Sigmoid colon (tissue), 7 donors: ENCODE measurements at places on chromosomes 12 and 14. TPM values are rescaled to one million over a fixed set of nuclear protein-coding genes. Genes with fewer than 3 reads are reported as not detected.

DNA sequence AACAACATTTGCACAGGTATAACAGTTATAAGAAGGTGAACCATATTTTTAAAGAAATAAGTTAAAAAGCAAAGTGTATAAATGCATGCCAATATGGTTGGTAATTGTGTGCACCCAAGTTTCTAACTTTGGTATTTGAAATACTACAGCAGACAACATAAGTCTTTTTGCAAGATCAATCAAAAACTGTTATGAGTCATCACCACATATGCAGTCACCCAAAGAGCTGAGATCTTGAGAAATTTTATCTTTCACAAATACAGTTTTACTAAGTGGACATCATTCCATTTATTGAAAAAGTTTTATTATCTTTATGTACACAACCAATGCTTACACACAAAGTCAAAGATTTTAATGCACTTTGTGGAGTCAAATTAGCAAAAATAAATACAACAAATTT lies 7.0 kb upstream of the ACSS3 start:
- no peak for DNase-seq

DNA sequence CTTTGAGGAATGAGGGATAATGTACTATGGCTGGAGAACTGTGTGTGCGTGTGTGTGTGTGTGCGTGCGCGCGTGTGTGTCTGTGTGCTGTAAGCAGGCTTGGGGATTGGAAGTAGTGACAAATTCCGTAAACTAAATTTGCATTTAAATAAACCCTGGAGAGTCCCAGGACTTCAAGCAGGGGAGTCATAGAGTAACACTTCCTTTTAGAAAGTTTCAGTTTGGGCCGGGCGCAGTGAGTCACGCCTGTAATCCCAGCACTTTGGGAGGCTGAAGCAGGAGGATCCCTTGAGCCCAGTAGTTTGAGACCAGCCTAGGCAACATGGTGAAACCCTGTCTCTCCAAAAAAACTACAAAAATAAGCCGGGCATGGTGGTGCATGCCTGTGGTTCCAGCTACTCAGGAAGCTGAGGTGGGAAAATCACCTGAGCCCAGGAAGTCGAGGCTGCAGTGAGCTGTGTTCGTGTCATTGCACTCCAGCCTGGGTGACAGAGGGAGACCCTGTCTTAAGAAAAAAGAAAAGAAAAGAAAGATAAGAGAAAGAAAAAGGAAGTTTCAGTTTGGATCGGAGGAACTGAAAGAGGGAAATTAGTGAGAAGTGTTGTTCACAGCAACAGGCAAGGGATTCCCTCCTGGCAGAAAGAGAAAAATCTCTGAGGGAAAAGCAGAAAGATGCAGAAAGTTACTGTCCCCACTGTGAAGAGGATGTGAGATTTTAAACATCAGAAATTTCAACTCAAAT lies 222.7 kb upstream of the SOX5 start:
- DNase-seq = no peak

DNA sequence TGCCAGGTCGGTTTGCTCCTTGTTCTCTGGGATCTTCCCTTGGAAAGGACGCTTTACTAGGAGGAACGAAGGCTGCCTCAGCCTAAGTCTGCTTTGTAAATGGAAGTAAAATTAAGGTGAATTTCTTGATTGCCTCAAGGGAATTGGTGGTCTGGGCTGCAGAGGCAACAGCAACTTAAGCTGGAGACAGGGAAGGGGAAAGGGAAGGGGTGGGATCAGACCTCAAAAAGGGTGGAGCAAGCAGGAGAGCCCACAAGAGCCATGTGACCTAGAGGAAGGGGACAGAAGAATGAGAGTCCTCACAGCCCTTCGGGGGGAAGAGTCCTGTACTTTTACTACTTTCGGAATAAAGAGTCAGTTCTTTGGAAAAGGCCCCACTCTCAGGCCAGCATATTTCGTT lies 147.9 kb downstream of the PPM1H start:
- DNase-seq = no peak

- DNase-seq = no peak
These were observed 60.0 kb downstream of the LLPH start for GRCh38 chr12:66070378-66071120.

DNA sequence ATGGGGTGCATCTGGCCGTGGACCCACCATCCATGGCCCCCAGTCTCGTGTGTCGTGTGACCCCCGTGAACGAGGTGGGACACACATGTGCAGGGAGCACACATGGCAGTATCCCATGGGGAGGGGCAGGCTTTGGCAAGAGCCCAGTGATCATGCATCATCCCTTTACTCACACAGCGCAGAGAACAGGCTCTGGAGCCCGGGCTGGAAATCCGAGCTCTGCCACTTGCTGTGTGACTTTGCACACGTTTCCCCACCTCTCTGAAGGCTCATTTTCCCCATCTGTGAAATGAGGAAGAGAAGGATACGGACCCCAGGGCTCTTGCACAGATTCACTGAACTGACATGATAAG lies 119.9 kb downstream of the PHETA1 start:
- DNase-seq = no peak

DNA sequence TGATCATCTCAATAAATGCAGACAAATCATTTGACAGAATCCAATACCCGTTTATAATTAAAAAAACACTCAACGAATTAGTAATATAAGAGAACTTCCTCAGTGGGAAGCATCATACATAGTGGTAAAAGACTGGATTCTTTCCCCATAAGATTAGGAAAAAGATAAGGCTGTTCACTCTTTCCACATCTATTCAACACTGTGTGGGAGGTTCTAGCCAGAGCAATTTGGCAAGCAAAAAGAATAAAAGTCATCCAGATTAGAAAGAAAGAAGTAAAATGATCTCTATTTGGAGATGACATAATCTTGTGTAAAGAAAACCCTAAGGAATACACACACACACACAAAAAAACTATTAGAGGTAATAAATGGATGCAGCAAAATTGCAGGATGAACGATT lies 38.4 kb downstream of the YEATS4 start:
- DNase-seq = no peak

GRCh38 chr12:32569259-32569658 lies 109.8 kb upstream of the DNM1L start:
- no peak for DNase-seq

- no peak for DNase-seq
These were observed 442.2 kb downstream of the ADAMTS20 start for GRCh38 chr12:43109631-43110345.

- DNase-seq = no peak
These were observed 27.3 kb downstream of the PSMA6 start for GRCh38 chr14:35319509-35319908.

DNA sequence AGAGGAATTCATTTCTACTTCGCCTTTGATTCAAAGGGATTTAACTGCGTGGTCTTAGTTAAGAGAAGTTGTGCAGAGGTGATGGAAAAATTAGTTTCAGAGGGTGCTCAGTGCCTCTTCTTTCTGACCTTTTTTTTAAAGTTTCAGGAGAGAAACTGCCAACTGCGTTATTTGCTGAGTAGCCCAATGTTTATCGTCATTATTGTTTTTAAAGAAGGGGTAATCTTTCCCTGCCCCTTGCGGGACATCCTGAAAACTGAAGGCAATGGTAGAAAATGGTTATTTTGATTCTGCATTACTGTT lies 11.0 kb downstream of the OTX2 start:
- no peak for DNase-seq

GRCh38 chr12:59500915-59501314 lies 94.9 kb upstream of the SLC16A7 start:
- DNase-seq = no peak

DNA sequence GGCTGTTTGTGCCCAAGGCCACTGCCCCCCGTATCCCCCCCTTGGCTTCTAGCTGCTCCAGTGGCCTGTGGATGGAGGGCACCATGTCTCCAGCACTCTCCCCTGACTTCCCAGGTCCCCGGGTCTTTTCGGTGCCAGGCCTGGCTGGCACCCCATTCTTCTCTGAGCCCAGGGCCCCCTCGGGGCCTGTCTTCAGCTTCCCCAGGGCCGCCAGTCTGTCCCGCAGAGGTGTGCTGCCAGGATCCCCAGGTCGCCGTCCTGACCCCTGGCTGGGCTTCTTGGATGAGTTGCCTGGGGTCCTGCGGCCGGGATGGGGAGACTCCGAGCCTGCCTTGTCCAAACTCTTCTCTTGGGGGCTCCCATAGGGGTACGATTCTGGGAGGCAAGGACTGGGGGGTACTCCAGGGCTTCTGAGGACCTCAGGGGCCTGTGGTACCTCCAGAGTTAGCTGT lies 32.5 kb downstream of the NCKAP5L start:
- no peak for DNase-seq

DNA sequence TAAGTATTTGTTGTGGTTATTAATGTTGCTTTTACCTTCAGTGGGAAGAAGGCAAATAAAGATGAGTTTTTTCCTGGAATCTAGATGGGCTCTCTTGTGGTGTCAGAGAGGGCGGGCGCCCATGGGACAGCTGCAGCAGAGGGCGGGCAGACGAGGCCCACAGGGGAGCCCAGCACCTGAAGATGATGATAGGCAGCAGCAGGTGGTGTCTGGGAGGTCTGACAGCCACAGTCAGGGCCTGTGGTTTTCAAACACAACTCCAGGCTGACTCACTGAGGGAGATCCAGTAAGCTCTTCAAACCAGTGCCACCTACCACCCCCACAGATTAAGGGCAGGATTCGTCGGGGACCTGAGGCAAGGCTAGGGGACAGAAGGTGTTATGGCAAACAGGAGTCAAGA lies 42.8 kb downstream of the NKX2-1 start:
- no peak for DNase-seq

DNA sequence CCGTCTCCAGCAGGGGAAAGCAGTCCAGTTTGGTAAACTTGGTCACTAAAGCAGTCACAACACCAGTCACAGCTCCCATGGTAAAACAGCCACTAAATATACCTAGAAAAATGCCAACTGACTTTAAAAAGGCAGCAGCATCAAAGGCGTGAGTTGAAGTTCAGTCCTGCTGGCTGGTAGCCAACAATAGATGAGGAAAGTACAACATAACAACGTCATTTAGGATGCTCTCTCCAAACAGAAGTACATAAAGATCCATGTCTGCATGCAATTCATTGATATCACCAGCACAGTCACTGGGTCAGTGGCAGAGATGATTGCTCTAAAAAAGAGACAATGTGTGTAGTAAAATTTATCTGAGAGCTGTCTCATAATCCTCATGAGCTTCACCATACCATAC lies 59.3 kb upstream of the TMPO start:
- DNase-seq = no peak

DNA sequence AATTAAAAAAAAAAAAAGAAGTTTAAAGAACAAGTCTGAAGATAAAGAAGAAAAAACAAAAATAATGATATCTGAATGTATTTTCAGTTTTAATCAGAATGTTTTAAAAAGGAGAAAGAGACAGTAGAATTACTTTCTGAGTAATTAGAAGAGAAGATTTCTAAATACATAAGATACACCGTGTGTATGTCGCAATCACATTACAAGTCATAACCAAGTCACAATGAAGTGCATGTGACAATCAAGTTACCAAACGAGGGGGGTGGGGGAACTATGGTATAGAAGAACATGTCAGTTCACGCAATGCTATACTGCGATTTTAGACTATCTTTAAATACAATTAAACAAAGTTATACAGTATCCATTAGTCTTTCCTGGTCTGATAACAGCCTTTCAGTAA lies 1464.1 kb upstream of the FLRT2 start:
- no peak for DNase-seq

DNA sequence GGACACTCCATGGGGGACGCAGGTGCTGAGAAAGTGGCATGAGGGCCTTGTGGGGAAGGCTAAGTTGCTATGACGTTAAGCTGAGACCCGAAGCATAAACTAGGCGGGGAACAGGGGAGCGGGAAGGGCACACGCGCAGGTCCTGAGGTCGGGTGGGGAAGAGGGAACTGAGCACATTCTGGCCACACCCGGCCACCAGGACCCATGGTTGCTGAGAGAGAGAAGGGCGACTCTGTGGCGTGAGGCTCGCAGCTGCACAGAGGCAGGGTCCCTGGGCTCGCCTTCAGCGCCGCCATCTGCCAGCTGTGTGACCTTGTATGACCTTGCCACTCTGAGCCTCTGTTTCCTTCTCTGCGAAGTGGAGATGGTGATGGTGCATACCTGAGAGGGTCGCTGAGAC lies 182.5 kb downstream of the PHETA1 start:
- DNase-seq = no peak

DNA sequence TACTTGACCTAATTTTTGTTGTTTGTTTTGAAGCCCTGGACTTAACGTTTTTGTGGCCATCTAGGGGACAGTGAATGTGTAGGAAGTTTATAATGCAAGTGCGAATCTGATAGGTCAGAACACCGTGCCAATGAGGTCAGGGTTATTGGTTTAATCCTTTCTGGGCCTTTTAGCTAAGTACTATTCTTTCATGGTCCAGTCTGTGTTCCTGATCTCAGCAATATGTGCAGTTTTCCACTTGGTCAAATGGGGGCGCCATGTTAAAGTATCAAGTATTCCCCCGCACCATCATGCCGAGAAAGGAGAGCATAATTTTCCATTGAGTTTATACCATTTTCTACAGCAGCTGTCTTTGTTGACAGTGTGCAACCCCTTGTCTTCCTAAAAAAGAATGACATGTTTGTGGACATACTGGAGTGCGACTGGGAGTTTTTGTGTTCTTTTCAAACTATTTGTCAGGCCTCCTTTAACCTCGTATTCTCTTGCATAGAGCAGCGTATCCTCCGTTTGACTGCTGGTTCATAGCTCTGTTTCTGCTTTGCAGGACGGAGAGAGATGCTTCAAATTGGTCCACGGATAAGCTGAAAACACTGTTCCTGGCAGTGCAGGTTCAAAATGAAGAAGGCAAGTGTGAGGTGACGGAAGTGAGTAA lies 1.3 kb downstream of the AHSA1 start:
- DNase-seq = no peak

DNA sequence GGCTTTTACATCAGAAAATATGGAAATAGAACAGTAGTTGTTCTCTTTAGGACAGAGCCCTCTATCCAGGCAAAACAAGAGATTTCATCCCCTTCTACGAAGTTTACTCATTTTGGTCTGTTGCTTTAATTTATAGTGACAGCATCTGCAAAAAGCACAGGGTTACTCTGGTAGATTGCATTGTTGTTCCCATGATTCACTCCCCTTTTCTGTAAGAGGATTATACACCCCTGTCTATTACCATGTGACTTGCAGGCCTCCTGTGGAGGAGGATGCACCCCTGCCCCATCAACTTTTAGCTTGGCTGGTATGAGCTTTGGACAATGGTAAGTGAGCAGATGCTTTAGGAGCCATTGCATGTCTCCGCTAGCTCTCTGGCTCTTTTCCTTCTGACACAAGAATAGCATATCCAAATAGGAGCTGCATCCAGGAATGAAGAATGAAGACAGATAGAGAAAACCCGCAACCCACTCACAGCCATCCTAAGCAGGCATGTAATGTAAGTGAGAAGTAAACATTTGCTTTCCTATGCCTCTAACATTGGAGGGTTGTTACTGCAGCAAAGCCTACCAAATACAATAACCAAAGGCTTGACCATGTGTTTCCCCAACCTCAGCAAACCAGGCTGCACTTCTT lies 304.2 kb downstream of the AKAP6 start:
- no peak for DNase-seq

- no peak for DNase-seq
These were observed 314.8 kb upstream of the FKBP4 start for GRCh38 chr12:2479851-2480535.

TAS2R7 gene
- not detected for total RNA-seq

SMCO3 gene
- total RNA-seq = 1.1 TPM

MORN3 gene
- total RNA-seq = not detected

ARHGEF25 gene
- total RNA-seq = 119 TPM

CRIP2 gene
- 79.5 TPM for total RNA-seq

CPSF6 gene
- 34.3 TPM for total RNA-seq

RASAL1 gene
- total RNA-seq = 0.28 TPM

APOF gene
- total RNA-seq = not detected

SIRT4 gene
- 3.0 TPM for total RNA-seq
